Muscle of leg (tissue), 16 donors: ENCODE measurements at places on chromosomes 4 and X. TPM values are rescaled to one million over a fixed set of nuclear protein-coding genes. Genes with fewer than 3 reads are reported as not detected.
A peak's percentile ranks its signal among the peaks of the same experiment; 100 is the strongest.

The FAT1 gene
- 139 TPM for total RNA-seq

The MCF2 gene
- 0.27 TPM for total RNA-seq

The RHOXF2 gene
- not detected for total RNA-seq

The NPY2R gene
- under 0.01 TPM for total RNA-seq

The MAOA gene
- 0.44 TPM for total RNA-seq

The JCHAIN gene
- total RNA-seq: 2.3 TPM

- no peak overlapping the region for H3K4me3 ChIP-seq
- H3K27me3 ChIP-seq: peaks cover 21% of the 10 kb centered on the region
- no peak for DNase-seq
- peaks cover 16% of the 10 kb centered on the region for H3K4me1 ChIP-seq
These were observed 30.2 kb downstream of the RBBP7 start for GRCh38 chrX:16839852-16840460.

DNA sequence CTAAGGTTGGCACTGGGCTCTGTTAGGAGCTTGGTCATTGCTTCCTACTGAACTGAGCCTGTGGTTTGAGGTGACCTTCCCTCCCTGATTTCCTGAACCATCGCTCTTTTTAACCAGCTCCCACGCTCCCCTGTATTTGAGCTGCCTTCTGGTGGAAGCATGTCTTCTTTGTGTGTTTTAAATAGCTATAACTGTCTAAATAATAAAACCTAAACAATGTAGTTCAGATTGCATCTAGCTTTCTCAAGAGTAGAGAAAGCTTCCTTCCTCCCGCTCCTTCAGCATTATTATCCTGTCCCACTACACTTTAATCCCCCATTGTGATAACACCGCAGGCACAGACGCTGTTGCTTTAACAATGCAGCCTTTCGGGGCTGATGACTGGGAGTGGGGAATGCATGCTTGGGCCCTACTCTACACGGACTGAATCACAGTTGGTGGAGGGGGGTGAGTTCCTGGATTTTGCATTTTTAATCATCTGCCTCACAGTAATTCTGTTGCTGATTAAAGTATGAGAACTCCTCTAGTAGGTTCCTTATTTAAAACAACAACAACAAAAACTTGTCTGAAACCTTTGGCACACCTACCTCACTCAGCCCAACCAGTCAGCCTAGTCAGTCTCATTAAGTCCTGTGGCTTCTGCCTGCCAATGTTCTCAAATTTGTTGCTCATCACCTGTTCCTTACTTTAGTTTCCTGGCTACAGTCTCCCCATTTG is 6.6 kb downstream of the SMS start:
- H3K4me1 ChIP-seq: peaks cover 20% of the 10 kb centered on the region
- no peaks in the 10 kb centered on the region for H3K36me3 ChIP-seq
- peak overlapping the region; percentile 47 for H3K27ac ChIP-seq
- peak; percentile 47 for DNase-seq
- H3K27me3 ChIP-seq: peaks cover 11% of the 10 kb centered on the region

DNA sequence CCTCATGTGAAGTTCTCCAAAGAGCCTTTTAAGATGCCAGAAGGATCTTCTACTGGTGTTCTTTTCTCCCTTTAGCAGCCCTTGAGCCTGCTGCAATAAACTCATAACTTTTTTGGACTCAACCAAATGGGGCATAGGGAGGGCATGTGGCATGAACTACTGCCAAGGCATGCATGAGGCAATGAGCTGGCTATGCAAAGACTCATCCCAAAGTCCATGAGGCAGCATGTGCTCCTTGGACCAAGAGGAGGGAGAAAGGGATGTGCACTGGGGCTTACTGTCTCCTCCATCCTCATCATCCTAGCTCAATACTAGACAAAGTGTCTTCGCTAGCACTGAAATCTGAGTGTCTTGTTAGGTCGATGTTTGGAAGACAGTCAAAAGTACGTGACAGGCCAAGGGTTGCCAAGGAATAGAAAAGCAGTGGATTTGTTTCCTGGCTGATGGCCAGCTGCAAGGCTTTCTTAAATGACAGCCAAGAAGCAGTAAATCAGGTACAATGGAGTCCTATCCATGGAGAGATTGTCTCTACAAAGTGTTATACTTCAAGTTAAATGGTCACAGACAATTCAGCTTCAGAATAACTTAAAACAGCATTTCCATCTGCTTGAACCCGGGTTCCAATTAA is 44.5 kb upstream of the ATXN3L start:
- H3K4me1 ChIP-seq: peaks cover 11% of the 10 kb centered on the region
- H3K27me3 ChIP-seq: peaks cover 25% of the 10 kb centered on the region
- DNase-seq: peak; percentile 29
- no peak overlapping the region for H3K27ac ChIP-seq

DNA sequence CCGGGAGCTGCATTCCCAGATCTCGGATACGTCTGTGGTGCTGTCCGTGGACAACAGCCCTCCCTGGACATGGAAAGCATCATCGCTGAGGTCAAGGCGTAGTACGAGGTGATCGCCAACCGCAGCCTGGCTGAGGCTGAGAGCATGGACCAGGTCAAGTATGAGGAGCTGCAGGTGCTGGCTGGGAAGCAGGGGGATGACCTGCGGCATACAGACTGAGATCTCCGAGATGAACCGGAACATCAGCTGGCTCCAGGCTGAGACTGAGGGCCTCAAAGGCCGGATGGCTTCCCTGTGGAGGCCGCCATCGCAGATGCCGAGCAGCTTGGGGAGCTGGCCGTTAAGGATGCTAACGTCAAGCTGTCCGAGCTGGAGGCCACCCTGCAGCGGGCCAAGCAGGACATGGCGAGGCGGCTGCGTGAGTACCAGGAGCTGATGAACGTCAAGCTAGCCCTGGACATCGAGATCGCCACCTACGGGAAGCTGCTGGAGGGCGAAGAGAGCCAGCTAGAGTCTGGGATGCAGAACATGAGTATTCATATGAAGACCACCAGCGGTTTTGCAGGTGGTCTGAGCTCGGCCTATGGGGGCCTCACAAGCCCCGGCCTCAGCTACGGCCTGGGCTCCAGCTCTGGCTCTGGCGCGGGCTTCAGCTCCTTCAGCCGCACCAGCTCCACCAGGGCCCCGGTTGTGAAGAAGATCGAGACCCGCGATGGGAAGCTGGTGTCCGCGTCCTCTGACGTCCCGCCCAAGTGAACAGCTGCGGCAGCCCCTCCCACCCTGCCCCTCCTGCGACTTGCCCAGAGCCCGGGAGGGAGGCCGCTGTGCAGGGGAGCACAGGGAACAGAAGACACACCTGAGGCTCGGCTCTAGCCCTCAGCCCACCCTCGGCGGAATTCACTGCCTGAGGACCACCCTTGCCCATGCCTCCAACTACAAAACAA is 29.4 kb upstream of the GABRA3 start:
- H3K4me3 ChIP-seq: no peak overlapping the region
- no peaks in the 10 kb centered on the region for H3K27me3 ChIP-seq
- no peaks in the 10 kb centered on the region for H3K4me1 ChIP-seq
- no peak for DNase-seq

GRCh38 chr4:136113921-136114320 is 1418.4 kb downstream of the PCDH18 start:
- H3K4me3 ChIP-seq: no peak overlapping the region
- no peaks in the 10 kb centered on the region for H3K4me1 ChIP-seq
- no peaks in the 10 kb centered on the region for H3K27me3 ChIP-seq
- no peaks in the 10 kb centered on the region for H3K36me3 ChIP-seq
- H3K27ac ChIP-seq: no peak overlapping the region

DNA sequence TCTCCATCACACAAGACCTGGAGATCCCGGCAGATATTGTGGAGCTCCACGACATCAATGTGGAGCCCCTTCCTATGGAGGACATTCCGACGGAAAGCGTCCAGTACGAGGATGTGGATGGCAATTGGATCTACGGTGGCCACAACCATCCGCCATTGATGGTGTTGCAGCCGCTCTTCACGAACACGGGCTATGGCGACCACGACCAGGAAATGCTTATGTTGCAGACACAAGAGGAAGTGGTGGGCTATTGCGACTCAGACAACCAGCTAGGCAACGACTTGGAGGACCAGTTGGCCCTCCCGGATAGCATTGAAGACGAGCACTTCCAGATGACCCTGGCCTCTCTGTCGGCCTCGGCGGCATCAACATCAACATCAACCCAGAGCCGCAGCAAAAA is 717 bp downstream of the YY2 start:
- peaks cover 7% of the 10 kb centered on the region for H3K27me3 ChIP-seq
- no peak overlapping the region for H3K4me3 ChIP-seq
- H3K27ac ChIP-seq: no peak overlapping the region
- H3K4me1 ChIP-seq: no peaks in the 10 kb centered on the region

DNA sequence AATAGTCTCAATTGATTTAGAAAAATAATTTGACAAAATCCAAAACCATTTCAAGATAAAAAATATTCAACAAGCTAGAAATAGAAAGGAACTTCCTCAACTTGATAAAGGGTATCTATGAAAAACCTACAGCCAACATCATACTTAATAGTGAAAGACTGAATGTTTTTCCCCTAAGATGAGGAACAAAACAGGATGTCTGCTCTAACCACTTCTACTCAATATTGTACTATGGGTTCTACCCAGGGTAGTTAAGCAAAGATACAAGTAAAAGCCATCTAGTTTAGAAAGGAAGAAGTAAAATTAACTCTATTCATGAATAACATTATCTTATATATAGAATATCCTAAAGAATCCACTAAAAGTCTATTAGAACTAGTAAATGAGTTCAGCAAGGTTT is 21.5 kb upstream of the SYTL5 start:
- no peak for DNase-seq
- no peak overlapping the region for H3K4me3 ChIP-seq
- H3K36me3 ChIP-seq: no peaks in the 10 kb centered on the region
- H3K4me1 ChIP-seq: no peaks in the 10 kb centered on the region
- no peak overlapping the region for H3K27ac ChIP-seq

GRCh38 chr4:140742838-140743193 is 13.4 kb downstream of the TBC1D9 start:
- no peaks in the 10 kb centered on the region for H3K36me3 ChIP-seq
- DNase-seq: no peak

GRCh38 chr4:59039046-59039445 is 1928.9 kb upstream of the IGFBP7 start:
- no peaks in the 10 kb centered on the region for H3K4me1 ChIP-seq
- no peak overlapping the region for H3K27ac ChIP-seq
- H3K4me3 ChIP-seq: no peak overlapping the region
- no peak for DNase-seq
- no peaks in the 10 kb centered on the region for H3K27me3 ChIP-seq

DNA sequence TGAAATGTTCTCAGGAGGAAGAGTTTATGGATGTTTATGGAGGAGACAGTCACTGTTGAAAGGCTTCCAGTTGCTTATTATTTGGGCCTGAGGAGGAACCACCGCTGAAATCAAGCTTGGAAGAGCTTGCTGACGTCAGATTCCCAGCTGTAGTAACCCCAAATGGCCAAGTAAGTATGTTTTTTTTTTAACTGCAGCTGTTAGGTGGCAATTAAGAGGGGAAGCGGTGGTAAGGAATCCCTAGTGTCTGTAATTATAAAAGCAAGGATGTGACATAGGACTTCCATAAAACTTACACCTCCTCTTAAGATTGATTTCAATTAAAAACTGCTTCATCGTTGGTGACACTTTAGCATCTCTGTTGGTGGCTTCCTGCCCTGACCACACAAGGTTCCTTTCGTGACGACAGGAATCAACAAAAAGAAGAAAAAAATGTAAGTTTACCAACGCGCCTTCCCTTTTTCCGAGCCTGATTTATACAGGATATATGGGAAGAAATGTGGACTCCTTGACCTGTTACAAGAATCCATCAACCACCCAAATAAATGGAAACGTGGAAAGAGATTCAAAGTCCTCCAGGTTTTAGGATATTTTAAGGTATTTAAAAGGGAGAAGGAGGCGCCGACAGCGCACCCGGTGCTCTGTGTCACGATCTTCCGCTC is 884 bp downstream of the RELL1 start:
- H3K4me3 ChIP-seq: peak overlapping the region; percentile 84
- H3K4me1 ChIP-seq: peaks cover 20% of the 10 kb centered on the region
- H3K36me3 ChIP-seq: peaks cover 9% of the 10 kb centered on the region

DNA sequence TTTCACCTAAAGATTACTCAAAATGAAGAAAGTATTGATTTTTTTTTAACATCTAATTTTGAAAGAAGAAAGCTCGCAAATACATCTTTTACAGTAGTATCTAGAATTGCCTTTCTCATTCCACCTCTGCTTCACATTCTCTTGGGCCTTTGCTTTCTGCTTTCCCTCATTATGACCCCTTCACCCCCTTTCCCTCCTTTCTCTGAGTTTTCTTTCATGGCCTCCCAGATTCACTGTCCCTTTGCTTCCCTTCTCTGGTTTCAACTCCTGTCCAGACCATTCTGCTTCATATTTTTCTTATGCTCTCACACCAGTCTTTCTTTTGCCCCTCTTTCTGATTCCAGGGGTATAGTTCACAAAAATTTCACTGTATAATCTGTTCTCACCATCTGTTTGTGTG is 29.0 kb downstream of the ADH5 start:
- no peak overlapping the region for H3K27ac ChIP-seq
- H3K36me3 ChIP-seq: peaks cover 12% of the 10 kb centered on the region
- no peak overlapping the region for H3K4me3 ChIP-seq
- no peaks in the 10 kb centered on the region for H3K27me3 ChIP-seq
